Tibial nerve (tissue), 4 donors: ENCODE measurements at places on chromosomes 7 and 10.

DNA sequence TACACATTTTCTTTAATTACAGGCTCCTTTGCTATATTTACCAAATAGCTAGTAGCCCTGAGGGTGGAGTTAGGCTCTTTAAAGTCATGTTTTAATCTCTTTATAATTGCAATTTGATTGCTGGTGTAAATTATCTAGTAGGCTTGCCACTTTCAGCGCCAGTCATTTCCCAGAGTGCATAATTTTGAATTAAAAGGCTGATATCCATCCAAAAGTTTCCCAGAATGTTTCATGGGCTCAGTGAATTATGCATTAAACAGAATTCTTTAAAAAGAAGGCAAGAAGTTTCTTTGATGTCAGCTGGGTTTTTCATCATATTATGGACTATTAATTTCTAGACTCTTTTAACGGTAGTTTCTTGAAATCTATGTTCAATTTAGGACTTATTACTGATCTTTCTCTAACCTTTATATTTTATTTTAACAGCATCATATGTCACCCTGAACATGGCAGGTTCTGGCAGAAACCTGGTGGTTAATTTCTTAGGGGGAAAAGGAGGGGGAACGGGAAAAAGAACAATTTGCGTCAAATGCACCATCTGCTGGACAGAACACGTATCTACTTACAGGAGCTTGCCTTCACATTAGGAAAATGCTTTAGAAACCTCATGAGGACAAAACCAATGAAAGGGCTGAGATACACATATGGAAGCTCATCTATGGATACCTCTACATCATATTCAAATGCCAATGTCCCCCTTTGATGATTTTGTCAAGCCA lies 171.1 kb downstream of the GRM3 start:
- DNase-seq: no peak

GRCh38 chr10:21304198-21304597 lies 221.3 kb downstream of the SKIDA1 start:
- DNase-seq: no peak

DNA sequence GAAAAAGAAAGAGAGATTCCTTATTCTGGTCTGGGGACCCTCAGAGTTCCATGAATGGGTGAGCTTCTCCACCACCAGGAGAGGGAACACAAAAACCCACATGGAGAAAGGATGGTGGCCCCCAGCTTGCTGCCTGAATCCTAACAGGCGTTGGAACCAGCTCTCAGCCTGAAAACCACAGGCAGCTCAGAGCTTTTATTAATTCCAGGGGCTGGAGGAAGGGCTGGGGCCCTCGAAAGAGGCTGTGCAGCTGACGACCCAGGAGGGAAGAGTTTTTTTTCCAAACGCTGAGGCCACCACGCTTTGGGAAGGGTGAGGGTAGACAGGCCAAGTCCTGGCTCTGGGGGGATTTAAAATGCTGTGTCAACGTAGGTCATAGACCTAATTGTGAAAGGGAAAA lies 10.8 kb upstream of the ELN start:
- DNase-seq: no peak

DNA sequence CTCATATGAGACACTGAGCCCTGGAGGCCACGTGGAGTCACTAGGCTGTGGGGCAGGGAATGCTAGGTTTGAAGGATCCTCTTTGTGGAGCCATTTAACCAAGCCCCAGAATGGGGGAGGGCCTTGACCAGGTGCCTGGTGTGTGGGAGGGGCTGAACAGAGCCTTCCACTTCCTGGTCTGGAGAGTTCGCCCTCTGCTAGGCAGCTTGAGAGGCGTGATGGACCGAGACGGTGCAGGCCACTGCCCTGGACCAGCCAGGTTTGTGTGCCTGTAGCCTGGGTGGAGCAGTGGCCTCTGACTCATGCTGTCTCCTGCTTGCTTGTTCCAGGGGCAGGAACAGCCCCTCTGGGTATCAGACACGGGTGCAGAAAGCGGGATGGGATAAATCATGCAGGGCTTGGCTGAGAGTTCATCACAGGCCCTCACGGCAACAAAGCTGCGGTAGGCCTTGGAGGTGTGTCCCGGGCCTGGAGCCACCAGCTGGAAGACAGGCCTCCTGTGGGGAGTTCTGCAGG lies 27.4 kb downstream of the ADAMTS14 start:
- DNase-seq: no peak

GRCh38 chr7:90968871-90969270 lies 295.4 kb upstream of the FZD1 start:
- no peak for DNase-seq

DNA sequence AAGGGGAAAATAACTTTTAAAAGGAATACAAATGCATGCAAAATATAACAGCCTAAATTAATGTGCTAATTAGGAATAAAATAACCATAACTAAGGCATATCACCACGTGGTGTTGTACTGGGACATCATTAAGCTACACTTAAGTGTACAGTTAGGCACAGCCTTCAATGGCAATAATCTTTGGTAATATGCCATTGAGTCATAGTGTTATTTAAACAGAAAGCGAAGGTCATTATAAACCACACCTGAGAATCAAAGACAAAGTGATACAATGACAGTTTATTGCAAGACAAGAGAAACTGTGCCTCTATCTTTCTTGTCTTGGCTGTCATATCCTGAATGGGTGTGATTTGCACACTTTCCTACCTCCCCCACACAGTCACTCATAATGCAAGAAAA lies 30.5 kb upstream of the AUTS2 start:
- DNase-seq: no peak

- no peak for DNase-seq
Observed at GRCh38 chr7:134959810-134960209, 26.5 kb upstream of the AGBL3 start.

DNA sequence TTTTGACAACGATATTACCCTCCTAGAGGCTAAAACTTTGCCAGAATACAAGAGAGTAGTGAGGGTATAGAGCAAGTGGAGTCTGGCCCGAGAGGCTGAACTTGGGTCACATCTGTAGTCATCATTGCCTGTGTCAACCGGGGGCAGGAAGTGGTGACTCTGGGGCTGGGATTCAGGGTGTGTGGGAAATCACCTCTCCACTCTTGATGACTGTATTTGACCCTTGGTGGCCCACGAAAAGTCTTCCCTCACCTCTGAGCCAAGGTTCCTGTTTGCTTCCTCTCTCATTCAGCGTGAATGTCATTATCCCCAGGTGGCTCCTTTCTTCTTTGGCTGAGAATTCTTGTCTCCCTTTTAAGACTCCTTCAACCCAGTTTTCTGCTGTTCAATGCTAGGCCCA lies 240.4 kb downstream of the ABCA13 start:
- no peak for DNase-seq

- no peak for DNase-seq
Observed at GRCh38 chr10:29530112-29530976, 104.4 kb downstream of the SVIL start.
